ENCODE measurements at places on chromosomes 11 and 22.

DNA sequence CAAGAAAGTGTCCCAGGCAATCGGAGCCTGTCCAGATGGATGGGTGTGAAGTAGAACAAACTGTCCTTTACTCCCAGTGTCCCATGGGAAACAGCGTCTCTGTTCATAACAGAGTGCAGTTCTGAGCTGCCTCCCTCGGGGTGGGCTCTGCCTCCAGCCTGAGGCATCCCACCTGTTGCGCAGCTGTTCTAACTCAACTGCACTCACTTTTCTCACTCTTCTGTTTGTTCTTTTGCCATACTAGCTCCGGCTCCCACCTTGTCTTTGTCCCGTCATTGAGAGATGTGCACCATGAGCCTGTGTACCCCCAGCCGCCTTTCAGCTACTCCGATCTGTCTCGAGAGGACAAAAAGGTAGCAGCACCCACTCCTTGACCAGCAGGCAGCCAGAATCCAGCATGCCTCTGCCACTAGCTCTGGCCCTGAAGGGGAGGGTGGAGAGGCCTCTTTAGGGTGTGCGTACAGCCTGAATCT is 20.7 kb upstream of the CDC42EP2 start:
- no peak for DNase-seq

DNA sequence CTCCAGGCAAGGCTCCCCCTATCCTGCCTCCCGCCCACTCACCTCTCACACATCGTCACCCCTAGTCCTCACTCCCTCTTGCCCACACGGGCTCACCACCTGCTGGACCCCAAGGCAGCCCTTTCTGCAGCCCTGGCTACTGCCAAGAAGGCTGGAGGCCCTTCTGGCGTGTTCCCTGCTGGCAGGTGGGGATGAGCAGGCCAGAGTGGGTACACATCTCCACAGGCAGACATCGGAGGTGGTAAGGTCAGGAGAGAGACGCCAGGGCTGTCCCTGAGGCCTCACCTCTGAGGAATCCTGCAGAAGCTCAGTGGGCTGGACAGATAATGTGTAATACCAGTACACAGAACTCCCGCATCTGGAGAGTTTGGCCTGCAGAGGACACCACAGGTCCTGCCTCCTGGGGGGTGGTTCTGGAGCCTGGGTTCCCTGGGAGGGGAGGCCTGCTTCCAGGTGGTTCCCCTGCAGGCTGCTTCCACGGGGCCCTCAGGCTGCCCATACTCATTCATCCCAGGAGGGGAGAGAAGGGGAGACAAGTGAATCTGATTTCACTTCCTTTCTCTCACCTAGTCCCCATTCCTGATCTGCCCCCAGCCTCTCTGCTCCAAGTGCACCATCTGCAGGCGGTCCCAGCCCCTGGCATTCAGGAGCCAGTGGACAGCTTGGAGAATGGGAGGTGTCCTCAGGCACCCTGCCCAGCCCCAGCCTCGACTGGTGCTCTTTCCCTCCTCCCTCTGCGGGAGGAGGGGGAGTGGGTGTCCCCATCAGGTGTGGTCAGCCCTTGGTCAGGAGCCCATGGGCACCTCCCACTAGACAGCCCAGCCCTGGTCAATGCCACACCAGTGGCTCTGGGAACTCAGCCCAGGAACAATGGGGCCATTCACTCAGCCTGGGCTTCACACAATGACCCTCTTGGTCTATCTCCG is 6.1 kb upstream of the CHST1 start:
- no peak for DNase-seq

DNA sequence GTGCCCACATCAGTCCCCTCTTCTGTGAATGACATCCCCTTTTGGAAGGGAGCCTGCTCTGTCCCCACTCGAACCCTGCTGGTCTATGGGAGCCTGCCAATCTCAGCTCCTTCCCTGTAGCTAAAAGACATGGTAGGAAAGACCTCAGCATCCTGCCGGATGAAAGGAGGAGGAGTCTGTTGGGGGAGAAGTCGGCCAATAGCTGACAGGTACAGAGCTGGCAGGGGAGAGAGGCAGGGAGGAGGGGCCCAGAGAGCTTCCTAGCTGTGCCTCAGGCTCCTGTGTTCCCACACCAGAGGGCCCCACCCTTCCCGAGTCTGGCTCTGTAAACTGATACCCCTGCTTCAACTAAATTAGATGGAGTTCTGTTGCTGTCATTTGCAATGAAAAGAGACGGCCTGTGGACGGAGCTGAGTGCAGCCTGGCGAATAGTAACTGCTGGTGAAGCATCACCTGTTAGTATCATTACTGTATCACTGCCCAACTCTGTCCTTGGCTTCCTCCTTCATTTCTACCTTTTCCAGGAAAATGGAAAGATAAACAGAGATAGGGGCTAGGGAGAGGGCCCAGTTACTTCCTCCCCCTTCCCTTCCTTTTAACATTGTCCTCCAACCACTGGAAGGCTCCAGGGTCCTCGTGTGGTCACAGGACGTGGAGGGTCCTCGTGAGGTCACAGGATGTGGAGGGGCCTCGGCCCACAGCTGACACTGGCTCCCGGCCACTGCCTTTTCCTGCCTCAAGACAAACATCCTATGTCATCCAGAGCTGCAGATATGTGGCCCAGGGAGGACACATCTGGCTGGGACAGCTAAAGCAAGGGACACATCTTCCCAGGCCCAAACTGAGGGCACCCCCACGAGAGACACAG is 15.1 kb downstream of the FXYD6 start:
- no peak for DNase-seq

DNA sequence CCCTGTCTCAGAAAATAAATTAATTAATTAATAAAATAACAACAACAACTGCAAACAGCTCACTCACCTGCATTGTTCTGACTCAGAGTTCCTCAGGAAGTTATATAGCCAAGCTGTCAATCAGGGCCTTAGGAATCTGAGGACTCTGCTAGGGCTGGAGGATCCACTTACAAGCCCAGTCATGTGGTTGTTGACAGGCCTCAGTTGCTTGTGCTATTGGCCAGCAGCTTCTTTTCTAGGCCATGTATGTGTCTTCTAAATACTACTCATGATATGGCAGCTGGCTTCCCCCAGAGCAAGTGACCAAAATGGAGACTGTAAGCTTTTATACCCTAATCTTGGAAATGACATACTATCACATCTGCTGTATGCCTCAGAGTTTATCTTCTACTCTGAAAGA is 20.8 kb upstream of the ATP5MG start:
- no peak for DNase-seq

DNA sequence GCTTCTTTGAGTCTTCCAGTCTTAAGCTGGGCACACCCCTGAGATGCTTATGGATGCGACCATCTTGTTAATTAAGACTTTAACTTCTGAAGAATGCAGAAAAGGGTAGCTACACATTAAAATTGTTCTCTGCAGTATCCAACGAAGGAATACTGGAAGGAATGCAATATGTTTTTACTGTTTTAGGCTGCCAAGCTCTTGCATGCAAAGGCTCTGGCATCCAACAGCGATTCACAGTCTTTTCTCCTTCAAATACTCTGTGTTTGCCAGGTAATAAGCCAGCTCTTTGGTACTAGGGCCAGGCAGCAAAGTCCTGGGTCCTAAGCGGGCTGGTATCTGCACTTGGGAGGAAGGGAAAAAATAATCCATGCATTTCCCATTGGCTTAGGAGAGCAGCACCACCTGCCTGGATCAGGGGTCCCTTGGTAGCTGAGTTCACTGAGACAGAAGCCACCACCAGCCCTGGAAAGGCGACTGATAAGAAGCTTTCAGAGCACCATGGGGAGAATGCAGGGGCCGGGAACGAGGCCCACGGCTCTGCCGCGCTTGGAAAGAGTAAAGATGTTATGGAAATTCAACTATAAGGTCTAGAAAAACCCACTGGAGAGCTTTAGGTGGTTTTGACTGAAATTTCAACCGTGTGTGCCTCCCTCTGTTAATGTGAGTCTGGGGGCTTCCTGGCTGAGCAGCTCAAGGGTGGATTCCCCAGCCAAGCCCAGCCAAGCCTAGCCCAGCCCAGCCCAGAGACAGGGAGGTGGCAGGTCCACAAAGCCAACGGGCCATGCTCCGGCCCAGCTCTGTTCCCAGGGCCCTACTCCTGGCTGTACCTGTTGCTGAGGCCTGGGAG is 67.0 kb upstream of the CCND1 start:
- peak; percentile 70 for DNase-seq

- no peak for DNase-seq
Observed at GRCh38 chr22:37674248-37674647, 1.2 kb upstream of the LGALS1 start.

- no peak for DNase-seq
Observed at GRCh38 chr22:19747551-19747950, 13.0 kb upstream of the TBX1 start.

- peak; percentile 77 for DNase-seq
Observed at GRCh38 chr11:69355346-69355940, 61.5 kb downstream of the MYEOV start.

DNA sequence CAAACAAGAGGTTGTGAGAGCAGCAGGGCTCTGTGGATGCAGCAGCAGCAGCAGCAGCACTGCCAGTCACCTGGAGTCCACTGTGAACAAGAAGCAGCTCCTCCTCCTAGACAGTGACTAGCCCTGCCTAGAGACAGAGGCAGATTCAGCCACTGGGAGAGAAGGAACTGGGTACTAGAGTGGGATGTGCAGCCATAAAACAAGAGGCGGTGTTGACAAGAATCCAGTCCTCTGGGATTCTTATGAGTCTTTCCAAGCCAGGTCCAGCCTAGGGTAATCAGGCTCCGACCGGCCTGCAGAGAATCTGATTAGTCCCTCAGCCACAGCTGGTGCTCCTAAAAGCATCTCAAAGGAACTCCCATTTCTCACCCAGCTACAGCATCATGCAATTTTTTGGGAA is 83.9 kb upstream of the USP47 start:
- DNase-seq, result no peak
